ENCODE measurements at places on chromosomes 7 and 10.

- peak; percentile 24 for DNase-seq
Measured at GRCh38 chr10:47152861-47153349, 147.1 kb upstream of the GDF10 start.

DNA sequence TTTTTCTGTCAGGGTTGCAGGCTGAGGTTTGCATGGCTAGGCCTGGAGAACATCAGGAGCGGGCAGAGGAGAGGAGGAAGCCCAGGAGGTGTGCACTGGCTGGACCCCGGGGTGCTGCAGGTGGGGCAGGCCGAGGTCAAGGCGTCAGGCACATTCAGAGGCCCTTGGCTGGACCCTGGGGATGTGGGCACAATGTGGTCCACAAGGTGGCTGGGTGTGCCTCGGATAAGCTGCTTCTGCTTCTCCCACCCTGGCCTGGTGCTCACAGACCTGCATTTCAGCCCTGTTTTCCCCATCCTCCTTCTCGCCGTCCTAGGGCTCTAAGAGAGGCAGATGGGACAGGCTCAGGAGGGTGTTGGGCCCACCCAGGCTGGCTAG lies 108.2 kb downstream of the ADCY1 start:
- DNase-seq, result no peak

- no peak for DNase-seq
Measured at GRCh38 chr7:8178353-8178752, 83.6 kb downstream of the ICA1 start.

- DNase-seq, result no peak
Measured at GRCh38 chr7:39527296-39527695, 38.9 kb upstream of the YAE1 start.

DNA sequence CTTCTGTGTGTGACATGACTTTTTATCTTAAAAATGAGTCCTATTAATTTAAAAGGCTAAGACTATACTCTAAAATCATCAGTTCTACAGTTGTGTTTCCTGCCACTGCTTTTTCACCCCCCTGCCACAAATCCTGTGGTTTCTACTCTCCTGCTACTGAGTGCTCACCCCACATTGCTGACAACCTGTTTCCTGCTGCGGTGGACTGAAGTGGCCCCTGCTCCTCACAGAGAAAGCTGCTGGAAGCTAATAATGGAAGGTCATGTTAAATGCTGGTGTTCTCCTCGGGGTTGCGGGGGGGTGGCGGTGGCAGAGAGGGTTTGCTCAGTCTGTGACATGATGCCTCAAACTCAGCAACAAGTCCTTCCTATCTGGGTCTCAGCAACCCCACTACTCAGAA lies 113.2 kb upstream of the INHBA start:
- DNase-seq, result peak; percentile 68

GRCh38 chr7:132941905-132942304 lies 140.0 kb downstream of the CHCHD3 start:
- no peak for DNase-seq

DNA sequence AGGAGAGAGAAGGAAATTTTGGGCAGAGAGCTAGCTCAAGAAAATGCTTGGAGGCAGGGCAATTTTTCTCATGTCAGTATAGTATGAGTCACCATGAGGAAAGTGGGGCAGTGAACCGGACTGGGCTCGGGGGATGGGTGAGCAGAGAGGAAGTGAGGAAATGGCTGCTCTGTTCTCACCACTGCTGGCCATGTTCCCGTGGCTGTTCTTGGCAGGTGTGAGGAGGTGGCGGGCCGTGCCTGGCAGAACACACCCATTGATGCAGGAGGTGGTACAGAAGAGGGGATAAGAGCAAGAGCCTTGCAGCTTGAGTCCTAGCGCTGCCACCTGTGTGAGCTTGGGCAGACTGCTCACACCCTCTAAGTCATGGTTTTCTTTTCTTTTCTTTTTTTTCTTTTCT lies 304.4 kb upstream of the LYZL1 start:
- peak; percentile 47 for DNase-seq

DNA sequence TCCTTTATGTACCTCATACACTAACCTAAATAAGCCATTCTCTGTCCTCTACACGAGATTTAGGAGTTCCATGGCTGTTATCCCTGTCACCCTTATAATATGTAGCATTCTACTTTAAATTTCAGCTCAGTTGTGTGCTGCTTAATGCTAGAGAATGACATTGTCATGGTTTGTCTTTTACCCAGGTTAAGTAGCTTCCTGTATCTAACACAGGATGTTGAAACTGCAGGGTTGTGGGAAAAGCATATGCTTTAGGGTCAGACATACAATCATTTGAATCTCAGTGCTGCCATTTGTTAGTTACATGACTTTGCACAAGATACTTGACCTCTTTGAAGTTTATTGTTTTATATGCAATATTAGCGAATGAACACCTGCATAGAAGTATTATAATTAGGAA lies 235.1 kb upstream of the CACNA2D1 start:
- DNase-seq, result peak; percentile 1

- DNase-seq, result peak; percentile 61
Measured at GRCh38 chr10:94963901-94964300, 25.4 kb downstream of the CYP2C9 start.

DNA sequence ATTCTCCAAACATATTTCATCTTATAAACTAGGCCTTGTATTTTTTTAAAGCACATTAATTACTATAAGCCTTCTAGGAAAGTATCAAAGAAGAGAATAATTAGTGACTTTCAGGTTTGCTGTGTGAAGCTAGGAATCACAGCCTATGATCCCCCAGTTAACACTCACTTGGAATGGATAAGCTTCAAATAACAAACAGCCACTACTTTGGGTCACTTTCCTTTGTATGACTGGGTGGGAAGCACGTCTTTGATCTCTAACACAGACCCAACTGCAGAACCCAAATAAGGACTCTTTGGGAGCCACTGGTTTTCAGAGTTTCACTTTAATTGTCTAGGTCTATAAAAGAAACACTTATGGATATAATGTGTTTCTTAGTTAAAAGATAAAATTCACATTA lies 769.3 kb downstream of the MAGI2 start:
- no peak for DNase-seq

DNA sequence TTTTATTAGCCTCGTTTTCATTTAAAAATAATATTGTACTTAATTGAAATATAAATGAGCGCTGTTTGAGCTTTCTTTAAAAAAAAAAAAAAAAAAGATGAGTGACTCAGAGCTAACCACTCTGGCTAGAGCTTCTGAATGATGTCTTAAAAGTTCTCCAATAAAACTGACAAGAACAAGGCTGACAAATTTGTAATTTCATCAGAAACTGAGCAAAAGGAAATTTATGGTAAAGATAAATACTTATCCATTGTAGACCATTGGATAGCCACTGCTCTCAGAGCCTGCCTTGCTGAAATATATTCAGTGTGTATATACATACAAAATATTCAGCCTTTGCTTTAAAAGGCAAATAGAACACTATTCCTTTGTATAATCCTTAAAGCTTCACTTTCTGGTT lies 91.2 kb upstream of the OIT3 start:
- no peak for DNase-seq

- DNase-seq, result no peak
Measured at GRCh38 chr10:103281753-103282152, 4.8 kb downstream of the INA start.

DNA sequence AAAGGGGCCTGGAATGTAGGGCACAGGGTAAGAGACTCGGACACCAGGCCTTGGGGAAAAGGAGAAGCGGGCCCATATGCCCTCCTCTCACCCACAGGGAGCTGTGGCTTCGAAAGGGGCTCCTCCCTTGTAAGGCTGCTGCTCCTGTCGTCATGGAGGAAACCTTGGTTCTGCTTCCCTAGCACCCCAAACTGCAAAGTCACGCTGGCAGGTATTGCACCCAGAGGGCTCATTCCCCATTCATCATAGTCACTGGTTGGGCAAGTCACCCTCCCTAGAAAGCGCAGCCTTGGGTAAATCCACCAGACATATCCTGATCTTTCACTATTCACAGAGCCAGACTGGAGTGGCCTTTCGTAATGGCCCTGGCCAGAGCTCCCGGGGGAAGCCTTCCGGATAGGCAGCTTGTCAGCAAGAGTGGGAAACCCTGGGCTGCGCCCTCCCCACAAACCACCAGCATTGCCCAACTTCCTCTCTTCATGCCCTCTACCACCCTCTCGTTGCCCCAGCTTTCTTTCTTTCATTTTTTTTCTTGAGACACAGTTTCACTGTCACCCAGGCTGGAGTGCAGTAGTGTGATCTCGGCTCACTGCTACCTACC lies 121.0 kb downstream of the HIP1 start:
- peak; percentile 89 for DNase-seq

DNA sequence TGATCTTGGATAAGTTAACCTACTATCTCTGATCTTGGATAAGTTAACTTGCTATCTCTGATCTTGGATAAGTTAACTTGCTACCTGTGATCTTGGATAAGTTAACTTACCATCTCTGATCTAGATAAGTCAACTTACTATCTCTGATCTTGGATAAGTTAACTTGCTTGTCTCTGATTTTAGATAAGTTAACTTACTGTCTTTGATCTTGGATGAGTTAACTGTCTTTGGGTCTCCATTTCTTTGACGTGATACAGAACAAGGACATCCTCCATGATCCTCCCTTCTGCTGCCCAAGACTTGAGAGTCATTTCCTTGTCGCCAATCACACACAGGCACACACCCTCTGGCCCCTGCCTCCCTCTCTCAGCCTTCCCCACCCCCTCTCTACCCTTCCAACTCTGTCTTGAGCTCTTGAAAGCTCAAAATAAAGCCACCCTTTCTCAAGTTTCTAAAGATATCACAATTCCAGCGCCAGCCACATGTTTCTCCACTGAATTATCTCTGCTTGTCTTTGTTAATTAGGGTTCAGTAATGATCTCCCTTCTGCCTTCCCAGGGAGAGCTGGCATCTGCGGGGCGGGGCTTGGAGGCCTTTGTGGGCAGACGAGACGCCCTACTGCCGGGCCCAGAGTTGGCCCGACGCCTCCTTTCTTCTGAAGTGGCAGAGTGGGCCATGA lies 85.1 kb upstream of the GTF2I start:
- DNase-seq, result peak; percentile 88

DNA sequence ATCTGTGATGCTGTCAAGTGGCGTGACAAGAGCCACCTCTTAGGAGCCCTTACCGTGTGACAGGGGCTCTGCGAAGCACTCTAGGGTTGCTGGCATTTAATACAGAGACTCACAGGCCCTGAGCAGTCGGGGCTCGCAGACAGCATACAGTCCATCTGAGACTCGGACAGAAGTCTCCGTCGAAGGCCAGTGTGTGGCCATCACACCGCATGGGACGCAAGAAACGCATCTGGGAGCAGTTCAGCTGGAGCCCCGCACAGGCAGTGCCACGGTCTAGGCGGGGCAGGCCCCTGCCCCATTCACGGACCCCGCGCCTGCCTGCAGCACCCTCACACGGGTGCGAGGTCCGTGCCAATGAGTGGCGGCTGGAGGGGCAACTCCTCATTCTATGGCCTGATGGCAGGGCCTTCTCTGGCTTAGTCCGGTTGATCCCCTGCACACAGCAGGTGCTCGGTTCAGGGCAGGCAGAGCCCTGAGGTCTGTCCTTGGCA lies 33.6 kb downstream of the IQCE start:
- DNase-seq, result no peak

DNA sequence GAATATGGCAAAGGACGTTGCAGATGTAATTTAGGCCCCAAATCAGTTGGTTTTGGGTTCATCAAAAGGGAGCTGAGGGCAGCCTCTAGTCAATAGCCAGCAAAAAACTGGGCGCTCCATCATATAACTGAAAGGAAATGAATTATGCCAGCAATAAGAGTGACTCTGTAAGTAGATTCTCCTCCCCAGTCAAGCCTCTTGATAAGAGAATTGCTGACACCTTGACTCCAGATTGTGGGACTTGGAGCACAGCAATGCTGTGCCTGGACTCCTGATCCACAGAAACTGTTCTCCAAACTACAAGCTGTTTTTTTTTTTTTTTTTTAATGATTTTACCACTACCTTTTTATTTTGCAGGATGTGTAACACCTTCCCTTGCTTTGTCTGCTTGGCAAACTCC lies 25.5 kb downstream of the ZFAND4 start:
- DNase-seq, result no peak

DNA sequence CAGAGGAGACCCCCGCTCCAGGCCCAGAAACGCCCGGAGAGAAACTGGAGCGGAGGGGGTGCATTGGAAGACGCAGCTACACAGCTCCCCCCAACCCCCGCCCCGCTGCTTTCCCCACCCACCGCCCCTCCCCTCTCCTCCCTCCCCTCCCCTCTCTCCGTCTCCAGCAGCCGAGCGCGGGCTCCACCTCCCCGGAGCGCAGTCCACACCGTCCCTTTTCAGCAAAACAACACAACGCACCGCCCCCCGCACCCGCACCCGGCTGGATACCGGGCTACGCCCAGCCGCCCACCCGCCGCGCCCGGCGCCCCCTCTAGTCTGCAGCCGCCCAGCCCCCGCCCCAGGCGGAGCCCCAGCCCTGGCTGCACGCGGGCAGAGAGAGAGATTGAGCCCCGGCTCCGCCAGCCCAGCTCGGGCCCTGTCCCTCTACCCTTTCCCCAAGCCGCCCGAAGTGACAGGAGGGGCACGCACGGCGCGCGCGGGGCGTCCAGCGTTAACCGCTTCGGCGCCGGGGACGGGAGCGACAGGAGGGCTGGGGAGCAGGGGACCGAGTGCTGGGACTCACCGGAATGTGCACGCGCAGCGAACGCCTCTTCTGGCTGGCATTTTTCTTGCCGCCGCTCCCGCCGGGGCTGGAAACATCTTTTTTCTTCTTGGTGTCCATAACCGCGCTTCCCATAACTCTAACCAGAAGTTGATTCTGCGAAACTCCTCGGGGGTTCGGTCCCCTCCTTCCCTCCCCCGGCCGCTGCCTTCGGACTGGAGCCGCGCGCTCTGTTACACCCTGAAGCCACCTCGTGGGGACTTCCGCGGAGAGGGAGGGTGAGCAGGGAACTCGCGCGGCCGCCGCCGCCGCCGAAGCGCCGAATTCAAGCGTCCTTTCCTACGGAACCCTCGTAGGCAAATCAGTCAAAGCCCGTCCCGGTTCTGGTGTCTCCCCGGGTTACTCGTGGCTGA lies 695 bp downstream of the PRKAG2 start:
- peak; percentile 61 for DNase-seq

DNA sequence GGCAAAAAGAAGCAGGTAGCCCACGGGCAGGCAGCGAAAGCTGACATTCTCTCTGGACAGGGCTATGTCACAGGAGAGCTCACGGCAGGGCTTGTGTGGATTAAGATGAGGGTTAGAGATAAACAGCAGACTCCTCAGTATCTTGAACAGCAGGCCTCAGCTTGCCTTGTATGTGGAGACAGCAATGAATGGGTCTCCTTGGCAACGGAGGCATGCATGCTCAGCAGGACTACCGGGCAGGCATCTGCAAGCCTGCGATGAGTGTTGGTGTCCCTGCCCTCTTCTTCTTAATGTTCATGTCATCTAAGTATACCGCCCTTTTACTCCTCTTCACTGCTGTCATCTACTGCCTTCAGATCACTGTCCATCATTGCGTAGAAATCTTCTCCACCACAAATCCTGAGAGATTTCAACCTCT lies 81.9 kb upstream of the C1GALT1 start:
- peak; percentile 97 for DNase-seq

DNA sequence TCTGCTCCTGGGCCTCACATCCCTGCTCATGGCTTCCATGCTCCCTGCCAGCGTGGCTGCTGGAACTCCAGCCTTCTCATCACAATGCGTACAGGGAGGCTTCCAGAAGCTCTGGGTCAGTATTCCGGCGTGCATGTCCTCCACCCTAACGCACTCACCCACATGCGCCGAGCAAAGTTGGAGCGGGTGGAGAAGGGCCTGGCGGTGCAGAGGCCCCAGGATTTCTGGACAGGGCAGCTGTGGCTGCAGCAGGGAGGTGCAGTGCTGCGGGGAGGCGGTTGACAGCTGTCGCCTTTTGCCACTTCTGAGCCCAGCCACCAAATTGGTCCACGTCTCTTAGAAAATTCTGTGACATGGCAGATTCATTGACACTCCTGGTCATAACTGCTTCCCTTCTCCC lies 33.6 kb upstream of the FAM20C start:
- DNase-seq, result no peak

Measured in hematopoietic multipotent progenitor cell treated with erythropoietin and hydrocortisone succinate and interleukin-3 and kit ligand, for 6 days (in vitro differentiated cells).